ENCODE measurements at places on chromosomes 11 and 22.

GRCh38 chr22:24323233-24323632, 52.6 kb downstream of the SPECC1L start:
- no peak overlapping the region for H3K4me3 ChIP-seq
- no peaks in the 10 kb centered on the region for H3K4me1 ChIP-seq
- H3K36me3 ChIP-seq: peaks cover 57% of the 10 kb centered on the region

DNA sequence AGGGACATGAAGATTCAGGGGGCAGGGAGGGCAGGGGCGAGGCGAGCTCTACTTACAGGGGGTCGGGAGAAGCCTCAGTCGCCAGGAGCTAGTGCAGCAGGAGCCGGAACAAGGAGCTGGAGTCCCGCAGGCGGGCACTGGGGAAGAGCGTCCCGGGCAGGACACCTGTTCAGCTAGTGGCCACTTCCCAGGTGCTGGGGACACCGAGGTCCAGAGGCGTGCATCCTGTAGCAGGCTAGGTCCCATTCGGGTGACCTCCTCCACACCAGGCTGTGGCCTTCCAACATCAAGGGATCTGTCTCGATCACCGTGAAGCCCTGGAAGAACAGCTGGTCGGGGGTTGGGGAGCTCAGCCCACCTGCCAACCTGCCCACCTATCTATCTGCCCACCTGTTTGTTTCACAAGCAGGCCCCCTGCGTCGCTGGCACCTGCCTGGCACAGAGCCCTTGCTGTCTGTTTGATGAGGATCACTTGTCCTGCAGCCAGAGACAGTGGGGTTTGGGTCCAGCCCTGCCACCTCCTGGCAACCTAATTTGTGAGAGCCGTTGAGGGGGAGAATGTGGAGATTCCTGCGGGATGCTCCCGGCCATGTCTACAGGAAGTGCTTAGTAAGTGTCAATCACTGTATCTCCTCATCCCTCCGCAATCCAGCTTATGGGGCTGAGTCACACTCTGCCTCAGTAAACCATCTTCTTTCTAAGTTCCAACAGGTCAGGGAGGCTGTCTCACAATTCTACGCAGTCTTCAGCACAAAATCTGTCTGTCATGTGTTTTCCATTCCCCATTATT, 940.9 kb downstream of the BRD1 start:
- no peaks in the 10 kb centered on the region for H3K27me3 ChIP-seq
- DNase-seq: peak; percentile 44
- H3K36me3 ChIP-seq: no peaks in the 10 kb centered on the region
- H3K4me3 ChIP-seq: no peak overlapping the region
- H3K27ac ChIP-seq: no peak overlapping the region

DNA sequence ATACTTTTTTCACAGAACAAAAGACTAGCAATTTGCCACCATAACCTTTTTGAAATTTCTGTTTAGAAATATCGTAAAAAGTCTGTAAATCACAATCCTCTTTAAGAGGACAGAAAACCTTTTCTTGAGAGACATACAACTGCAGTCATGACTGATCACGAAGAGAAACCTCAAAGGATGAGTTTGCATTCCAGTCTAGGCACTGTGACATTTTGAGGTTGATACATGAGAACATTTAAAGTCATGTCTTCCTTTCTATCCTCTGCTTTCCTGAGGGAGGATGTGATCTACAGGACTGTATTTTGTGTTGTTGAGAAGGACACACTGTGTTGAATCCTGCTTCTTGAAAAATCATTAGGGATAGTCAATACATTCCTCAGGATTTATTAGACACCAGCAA, 476.7 kb upstream of the CCDC179 start:
- no peaks in the 10 kb centered on the region for H3K4me1 ChIP-seq
- no peak overlapping the region for H3K4me3 ChIP-seq
- no peak overlapping the region for H3K27ac ChIP-seq
- H3K27me3 ChIP-seq: no peaks in the 10 kb centered on the region
- H3K36me3 ChIP-seq: no peaks in the 10 kb centered on the region
- no peak for DNase-seq

GRCh38 chr11:57318178-57318577, 6.6 kb downstream of the TNKS1BP1 start:
- DNase-seq: no peak
- H3K27me3 ChIP-seq: no peaks in the 10 kb centered on the region
- H3K4me3 ChIP-seq: no peak overlapping the region
- no peak overlapping the region for H3K27ac ChIP-seq

DNA sequence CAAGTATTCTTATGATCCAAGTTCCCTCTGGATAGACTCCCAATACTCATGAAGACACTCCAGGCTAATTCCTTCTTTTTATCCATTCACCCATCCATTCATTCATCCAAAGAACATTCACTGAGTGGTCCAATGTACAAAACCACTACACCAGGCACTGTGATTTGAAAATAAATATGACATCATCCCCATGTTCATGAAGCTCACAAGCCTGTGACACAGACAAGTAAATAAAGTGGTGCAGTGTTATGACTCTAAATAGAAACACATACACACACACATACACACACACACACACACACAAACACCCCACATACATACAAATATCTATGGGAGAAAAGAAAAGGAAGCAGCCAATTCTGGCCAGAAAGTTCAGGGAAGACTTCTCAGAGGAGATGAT, 35.5 kb downstream of the MTMR2 start:
- DNase-seq: no peak
- H3K27me3 ChIP-seq: no peaks in the 10 kb centered on the region
- H3K36me3 ChIP-seq: peaks cover 43% of the 10 kb centered on the region

- no peaks in the 10 kb centered on the region for H3K36me3 ChIP-seq
- no peak overlapping the region for H3K27ac ChIP-seq
- DNase-seq: no peak
- no peaks in the 10 kb centered on the region for H3K4me1 ChIP-seq
- H3K4me3 ChIP-seq: no peak overlapping the region
- H3K27me3 ChIP-seq: no peaks in the 10 kb centered on the region
Observed at GRCh38 chr11:28835790-28836189, 727.6 kb downstream of the METTL15 start.

DNA sequence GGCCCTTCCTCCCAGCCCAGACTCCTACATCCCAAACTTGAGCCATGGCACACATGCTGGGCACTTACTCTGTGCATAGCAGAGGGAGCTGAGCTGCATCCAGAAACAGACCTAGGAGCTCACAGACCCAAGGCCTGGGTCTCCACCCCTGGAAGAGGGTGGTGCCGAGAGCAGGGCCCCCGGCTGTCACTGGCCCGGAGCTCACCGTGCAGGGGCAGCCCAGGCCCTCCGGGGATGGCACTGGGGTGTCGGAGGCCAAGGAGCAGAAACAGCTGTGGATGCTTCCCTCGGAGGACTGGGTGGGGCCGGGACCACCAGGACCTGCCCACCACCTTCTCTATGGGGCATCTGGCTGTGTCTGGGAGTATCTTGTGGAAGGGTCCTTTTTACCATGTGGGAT, 4.3 kb upstream of the APOBEC3A start:
- H3K4me3 ChIP-seq: no peak overlapping the region
- no peak for DNase-seq
- H3K27ac ChIP-seq: no peak overlapping the region
- no peaks in the 10 kb centered on the region for H3K36me3 ChIP-seq
- H3K4me1 ChIP-seq: no peaks in the 10 kb centered on the region
- peaks cover 1% of the 10 kb centered on the region for H3K27me3 ChIP-seq

DNA sequence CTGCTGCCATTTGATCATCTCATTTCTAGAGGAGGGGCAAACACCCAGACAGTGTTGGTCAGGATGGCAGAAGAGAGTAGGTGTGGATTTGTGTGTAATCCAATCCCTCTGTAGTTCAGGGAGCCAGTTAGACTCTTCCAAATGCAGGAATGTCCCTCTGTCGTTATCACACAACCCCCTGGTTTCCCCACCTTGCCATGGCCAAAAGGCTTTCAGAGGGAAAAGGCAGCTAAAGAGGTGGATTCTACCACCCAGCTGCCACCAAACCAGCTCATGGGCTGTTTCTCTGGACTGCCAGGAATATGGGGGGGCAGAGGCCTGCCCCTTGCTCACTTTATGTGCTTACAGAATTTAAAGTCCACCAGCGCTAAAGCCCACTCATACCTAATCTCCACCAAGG, 18.1 kb downstream of the TSKU start:
- peak; percentile 70 for DNase-seq
- no peak overlapping the region for H3K4me3 ChIP-seq
- peaks cover 34% of the 10 kb centered on the region for H3K36me3 ChIP-seq
- H3K4me1 ChIP-seq: peaks cover 19% of the 10 kb centered on the region
- no peak overlapping the region for H3K27ac ChIP-seq

DNA sequence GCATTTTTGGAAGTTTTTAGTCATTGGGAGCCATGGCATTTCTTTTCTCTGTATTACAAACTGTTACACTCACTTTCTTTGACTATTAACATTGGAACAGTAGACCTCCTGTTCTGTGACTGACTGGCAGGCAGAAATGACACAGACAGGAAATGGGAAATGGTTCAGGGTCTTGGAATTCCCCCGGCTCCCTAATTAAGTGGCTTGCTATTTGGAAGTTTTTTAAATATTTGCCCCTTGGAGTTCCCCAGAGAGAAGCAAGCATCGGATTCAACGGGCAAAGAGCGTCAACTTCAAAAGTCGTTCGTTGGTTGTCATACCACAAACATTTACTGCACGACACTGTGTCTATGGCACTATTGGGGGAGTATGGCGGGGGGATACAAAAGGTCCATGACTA, 1.1 kb upstream of the BIRC2 start:
- H3K36me3 ChIP-seq: peaks cover 12% of the 10 kb centered on the region
- DNase-seq: no peak
- peaks cover 3% of the 10 kb centered on the region for H3K4me1 ChIP-seq
- no peaks in the 10 kb centered on the region for H3K27me3 ChIP-seq
- H3K27ac ChIP-seq: no peak overlapping the region

DNA sequence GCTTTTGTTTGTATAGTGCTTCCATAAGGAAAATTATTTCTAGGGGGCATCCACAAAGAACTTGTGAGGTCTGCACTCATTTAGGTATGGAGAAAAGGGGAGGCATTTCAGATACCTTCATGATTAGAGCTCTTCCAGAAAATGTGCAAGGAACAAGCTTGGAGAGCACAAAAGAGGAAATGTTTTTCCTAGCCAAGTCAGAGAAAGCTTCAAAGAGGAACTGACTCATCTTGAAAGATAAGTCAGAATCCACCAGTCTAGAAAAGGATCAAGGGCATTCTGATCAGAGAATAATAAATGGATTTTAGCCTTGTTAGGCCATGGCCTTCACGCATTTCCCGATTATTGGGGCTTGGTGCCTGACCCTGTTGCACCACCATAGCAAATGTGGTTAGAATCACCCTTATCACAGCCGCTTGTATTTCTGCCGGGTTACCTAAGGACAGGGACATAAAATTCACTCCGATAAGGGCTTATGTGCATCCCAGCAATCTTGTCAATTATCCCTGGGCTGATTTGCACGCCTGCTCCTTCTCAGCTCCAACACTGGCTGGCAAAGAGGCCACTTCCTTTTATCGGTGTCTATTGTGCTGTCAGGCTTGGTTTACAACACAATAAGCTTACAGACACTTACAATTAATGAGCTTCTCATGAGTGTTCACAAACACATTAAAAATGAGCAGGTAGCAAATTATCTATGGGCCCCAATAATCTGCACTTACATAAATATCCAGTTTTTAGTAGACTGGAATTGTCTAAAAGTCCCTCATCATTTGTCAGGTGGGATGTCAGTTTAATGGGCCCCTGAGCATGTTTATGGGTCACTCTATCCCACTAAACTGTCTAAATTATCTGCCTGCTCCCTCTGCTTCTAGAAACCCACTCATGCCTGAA, 613.5 kb downstream of the SOX6 start:
- peak overlapping the region; percentile 32 for H3K27ac ChIP-seq
- H3K27me3 ChIP-seq: no peaks in the 10 kb centered on the region
- H3K4me1 ChIP-seq: no peaks in the 10 kb centered on the region

- DNase-seq: peak; percentile 94
- no peak overlapping the region for H3K4me3 ChIP-seq
- H3K4me1 ChIP-seq: no peaks in the 10 kb centered on the region
Observed at GRCh38 chr11:65884716-65885092, 3.6 kb downstream of the FIBP start.

GRCh38 chr11:92888696-92889095, 80.8 kb upstream of the MTNR1B start:
- no peaks in the 10 kb centered on the region for H3K4me1 ChIP-seq
- peaks cover 8% of the 10 kb centered on the region for H3K36me3 ChIP-seq
- no peak overlapping the region for H3K4me3 ChIP-seq
- no peak overlapping the region for H3K27ac ChIP-seq

GRCh38 chr22:49829044-49829853, 1.6 kb upstream of the BRD1 start:
- peaks cover 12% of the 10 kb centered on the region for H3K36me3 ChIP-seq
- no peak for DNase-seq
- H3K4me3 ChIP-seq: no peak overlapping the region
- no peaks in the 10 kb centered on the region for H3K4me1 ChIP-seq
- no peaks in the 10 kb centered on the region for H3K27me3 ChIP-seq

DNA sequence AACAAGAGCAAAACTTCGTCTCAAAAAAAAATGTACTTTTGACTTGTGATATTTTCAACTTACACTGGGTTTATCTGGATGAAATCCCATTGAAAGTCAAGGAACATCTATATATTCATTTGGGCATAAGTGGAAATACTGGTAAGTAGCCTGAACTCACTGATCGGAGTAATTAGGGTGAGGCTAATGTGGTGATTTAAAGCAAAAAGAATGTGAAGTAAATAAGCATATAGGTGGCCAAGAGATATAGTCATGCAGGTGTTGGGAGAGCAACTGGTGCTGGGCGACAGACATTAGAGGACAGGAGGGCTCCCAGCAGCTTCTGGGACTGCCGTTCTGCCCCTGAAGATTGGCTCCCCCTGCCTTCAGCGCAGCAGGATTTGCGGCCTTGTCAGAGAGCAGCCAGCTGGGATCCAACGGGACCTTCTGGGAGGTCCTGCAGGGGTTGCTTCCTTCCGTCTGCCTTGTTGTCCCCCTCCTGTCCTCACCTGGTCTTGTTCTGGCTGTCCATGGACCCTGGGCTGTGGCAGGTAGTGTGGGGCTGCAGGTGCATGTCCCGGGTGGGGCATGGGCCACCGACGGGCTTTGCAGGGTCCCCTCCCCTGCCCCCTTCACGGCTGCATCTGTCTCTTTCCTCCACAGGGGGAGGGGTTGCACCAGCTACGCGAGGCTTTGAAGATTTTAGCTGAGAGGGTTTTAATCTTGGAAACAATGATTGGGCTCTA, 14.1 kb downstream of the RHBDD3 start:
- no peak overlapping the region for H3K27ac ChIP-seq
- H3K36me3 ChIP-seq: no peaks in the 10 kb centered on the region
- no peak for DNase-seq
- no peak overlapping the region for H3K4me3 ChIP-seq
- H3K27me3 ChIP-seq: no peaks in the 10 kb centered on the region

DNA sequence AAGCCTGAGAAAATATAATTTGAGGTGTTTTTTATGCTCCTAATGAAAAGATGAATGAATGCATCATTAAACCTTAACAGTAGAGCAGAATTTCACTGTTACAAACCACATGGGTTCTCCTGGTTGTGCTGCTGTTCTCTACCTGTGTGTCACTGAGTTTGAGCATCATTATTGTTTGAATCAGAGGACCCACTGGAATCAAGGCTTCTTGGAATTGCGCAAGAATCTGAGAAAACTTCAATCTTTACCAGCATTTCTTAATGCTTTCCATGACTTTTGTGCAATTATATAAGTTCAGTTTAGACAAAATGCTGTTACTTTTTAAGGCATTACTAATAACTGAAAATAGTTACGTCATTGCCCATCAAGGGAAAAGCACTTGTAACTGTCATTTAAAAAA, 18.8 kb upstream of the RBX1 start:
- no peaks in the 10 kb centered on the region for H3K27me3 ChIP-seq
- no peak overlapping the region for H3K27ac ChIP-seq
- H3K4me1 ChIP-seq: no peaks in the 10 kb centered on the region
- H3K36me3 ChIP-seq: peaks cover 30% of the 10 kb centered on the region
- no peak overlapping the region for H3K4me3 ChIP-seq
- no peak for DNase-seq

Data from endodermal cell (in vitro differentiated cells).